ENCODE measurements at places on chromosomes 3 and 15. TPM values are rescaled to one million over a fixed set of nuclear protein-coding genes. Genes with fewer than 3 reads are reported as not detected.

The MEGF11 gene
- polyA plus RNA-seq: not detected

The CTXN2 gene
- not detected for polyA plus RNA-seq

The ONECUT1 gene
- polyA plus RNA-seq: not detected

The NEDD4 gene
- 57.8 TPM for polyA plus RNA-seq

The SCAANT1 gene
- polyA plus RNA-seq: not detected

Measured in AG04450 (cell line).